GDM1 (cell line): ENCODE measurements at places on chromosomes 6 and 20.

DNA sequence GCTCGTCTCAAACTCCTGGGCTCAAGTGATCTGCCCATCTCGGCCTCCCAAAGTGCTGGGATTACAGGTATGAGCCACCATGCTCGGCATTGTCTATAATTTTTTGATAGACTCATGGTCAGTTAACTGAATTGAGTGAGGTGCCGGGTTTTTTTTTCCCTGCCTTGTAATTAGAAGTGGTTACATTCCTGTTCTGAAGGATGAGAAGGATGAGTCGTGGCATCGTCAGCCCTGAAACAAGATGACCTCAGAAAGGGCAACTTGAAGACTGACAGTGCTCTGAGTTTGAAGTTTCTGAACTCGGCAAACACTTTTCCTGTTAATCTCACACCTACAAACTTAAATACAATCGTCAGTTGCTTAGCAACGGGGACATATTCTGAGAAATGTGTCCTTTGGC is 158.7 kb upstream of the PDE10A start:
- DNase-seq = no peak

DNA sequence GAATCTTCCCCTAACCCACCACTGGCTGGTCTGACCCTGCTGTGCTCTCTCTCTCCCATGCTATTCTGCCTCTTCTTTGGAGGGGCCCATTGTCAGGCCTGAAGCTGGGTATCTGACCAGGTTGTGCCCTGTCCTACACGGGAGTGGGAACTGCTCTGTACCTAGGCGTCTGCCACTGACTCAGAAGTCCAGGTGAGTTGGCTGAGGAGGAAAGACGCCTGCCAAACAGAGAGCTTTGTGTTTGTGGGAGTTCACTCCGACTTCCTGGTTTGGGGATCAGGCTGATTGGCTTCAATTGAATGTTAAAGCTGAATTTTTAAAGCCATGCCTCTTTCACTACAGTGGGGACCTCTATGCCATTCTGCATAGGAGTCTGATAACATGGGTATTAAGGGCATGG is 136.0 kb downstream of the CCDC170 start:
- no peak for DNase-seq

DNA sequence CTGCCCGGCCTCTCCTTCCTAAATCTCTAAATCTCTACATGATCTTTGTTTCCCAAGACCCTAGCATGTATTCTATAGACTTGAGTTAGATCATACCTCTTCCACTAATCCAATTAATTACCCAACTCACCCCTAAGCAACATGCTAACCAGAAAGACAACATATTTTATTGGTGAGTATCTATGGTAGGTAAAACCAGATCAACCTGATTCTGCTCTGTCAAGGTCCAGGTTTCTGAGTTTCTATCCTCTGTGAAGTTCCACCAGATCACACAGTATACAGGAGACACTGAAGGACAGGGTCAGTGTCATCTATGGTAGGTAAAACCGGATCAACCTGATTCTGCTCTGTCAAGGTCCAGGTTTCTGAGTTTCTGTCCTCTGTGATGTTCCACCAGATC is 363.2 kb upstream of the MARCKS start:
- no peak for DNase-seq

DNA sequence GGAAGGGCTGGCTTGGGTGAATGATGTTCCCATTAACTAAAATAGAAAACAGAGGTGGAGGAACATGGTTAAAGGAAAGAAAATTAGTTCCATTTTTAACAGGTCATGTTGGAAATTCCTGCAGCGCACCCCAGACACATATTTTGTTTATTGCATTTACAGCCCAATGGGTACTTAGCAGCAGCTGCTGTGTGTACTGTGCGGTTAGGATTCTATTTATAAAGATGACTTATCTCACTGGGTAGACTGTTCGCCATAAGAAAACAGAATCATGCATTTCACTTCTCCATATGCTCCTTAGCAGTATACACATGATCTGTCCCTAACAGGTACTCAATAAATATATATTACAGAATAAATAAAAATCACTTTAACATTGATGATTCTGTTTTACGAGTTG is 135.8 kb downstream of the SLC35F1 start:
- no peak for DNase-seq

- no peak for DNase-seq
These were observed 65.1 kb downstream of the PLG start for GRCh38 chr6:160766989-160767646.

DNA sequence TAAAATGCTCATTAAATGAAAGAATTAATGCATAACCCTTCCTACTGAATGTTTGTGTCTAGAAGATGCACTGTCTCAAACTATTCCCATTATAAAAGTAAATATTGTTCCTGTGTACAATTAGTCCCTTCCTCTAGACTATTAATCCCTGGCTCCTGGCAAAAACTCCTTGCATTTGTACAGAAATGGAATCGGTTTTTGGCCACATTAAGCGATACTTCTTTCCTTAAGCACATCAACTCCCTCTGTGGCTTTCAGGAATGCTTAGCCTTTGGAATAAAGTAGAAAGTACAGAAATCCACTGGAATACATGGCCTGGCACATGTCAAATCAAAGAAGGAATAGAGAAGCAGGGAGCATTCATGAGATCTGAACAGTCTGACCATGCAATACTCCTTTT is 179.8 kb downstream of the GMPR start:
- DNase-seq = no peak

DNA sequence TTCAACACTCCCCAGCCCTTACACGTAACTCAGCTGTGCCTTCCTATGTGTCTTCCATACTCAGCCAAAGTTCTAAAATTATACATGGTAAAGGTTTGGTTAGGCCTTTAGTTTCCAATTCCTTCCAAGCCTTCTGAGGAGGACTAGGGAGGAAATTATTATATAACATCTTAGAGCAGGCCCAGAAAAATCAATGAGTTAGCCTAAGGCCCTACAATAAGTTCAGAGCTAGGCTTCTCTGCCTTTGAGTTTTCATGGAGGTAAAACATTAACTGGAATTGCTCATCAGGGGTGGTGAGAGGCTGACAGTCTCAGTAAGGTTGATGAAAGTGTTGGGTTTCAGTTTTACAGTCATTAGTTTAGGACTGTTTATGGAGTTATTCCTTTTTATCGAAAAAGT is 286.0 kb downstream of the ADGB start:
- no peak for DNase-seq

GRCh38 chr6:38688579-38689087 is 14.3 kb downstream of the GLO1 start:
- DNase-seq = no peak

GRCh38 chr6:133404728-133405127 is 163.6 kb downstream of the EYA4 start:
- no peak for DNase-seq

DNA sequence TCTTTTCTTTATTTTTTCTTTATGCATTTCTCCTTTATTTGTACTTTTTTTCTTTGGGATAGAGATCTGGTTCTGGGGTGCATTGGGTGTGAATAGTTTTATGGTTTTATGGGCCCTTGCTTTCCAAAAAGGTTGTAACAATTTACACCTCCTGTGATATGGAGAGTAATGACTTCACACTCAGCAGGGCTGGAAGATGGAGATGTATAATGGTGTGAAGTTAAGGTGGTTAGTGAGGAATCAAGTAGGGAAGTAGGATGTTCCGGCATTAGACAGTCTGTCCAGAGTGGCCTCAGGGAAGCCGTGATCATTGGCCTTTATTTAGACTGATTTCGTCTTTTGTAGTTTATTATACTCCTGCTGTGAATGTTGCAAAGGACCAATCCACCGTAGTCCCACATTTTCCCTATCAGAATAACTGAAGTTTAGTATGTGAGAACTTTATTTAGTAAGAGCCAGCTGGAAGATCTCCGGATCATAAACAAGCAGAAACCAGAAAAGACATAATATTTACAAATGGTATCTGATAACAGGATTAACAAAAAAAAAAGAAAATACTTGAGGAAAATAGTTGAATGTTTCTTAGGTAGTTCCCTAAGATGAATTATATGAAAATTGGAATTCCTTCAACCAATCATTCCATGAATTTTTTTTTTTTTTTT is 255.5 kb downstream of the TBC1D7 start:
- no peak for DNase-seq

- no peak for DNase-seq
These were observed 113.3 kb downstream of the CDKAL1 start for GRCh38 chr6:20647585-20647984.

GRCh38 chr6:3414327-3415081 is 42.3 kb downstream of the SLC22A23 start:
- DNase-seq = no peak

DNA sequence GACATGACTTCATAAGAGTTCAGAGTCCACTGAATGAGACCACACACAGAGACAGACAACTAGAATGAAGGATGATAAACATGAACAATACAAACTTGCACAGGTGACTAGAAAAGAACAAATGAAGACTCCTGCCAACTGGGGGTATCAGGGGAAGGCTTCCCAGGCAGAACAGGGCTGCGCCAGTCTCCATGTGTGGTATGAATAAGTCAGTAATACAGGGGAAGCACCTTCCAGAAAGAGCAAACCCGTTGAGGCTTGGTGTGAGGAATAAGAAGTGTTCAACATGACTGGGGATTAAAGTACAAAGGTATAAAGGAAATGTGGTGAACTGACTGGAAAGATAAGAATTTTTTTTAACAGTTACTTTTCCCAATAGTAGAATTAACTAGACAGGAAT is 3.7 kb upstream of the SLC17A2 start:
- peak; percentile 1 for DNase-seq

DNA sequence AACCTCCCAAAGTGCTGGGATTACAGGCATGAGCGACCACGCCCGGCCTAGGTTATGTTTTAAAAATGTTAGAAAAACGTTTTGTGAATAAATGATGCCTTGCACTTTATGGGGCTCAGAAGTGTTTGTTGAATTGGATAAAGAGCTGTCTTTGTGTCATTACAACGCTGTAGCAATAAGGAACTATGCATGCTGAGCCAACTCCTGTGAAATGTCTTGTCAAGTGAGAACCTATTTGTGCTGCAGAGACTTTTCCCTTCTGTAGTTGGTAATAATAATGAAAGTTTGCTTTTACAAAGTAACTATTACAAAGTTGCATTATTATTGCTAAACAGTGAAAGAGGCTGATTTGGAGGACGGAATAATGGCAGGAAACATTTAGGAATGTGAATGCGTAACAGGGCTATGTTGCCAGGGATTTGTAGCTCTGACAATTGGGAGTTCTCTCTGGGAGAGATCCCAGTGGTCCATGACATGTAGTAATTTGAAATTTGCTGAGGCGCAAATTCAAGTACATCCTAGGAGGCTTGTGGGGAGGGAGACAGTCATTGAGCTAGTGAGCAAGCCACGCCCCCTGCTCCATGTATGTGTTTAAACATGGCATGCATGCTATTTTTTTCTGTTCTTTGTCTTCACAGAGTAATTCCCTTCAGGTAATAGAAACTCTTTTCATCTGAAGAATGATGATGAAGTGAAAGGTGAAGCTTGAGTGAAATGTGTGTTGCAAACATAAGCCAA is 16.8 kb upstream of the BICRAL start:
- no peak for DNase-seq

DNA sequence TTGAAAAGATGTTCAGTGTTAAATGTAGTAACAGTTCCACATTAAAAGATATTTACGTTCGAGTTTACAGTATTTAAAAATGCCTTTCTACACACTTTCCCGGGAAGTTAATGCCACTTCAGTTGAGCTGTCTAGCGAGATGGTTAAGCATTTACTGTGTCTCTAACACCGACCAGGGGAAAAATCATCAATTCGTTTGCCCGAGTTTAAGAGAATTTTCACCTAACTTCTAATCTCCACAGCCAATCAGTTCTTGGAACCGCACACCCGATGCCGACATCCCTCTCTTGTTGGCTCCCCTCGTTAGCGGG is 58.2 kb downstream of the FAM217A start:
- no peak for DNase-seq

DNA sequence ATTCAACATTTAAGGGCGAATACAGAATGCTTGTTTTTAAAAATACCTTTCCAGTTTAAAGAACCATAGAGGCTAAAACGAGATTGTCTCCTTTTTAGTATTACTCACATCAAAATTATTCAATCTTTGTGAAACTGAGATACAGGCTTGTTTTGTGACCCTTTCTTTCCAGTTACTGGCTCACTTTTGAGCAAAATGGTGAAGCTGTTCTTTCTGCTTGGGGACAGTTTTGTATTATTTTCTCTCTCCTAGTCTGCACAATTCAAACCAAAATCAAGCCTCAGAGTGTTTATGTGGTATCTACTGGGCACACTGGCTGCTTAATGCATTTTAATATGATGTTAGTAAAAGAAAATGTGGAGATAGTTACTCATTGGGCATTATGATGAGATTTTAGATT is 36.5 kb downstream of the HIVEP1 start:
- DNase-seq = no peak

GRCh38 chr20:19260412-19261090 is 48.1 kb downstream of the SLC24A3 start:
- no peak for DNase-seq

- no peak for DNase-seq
These were observed 9.9 kb downstream of the NOL4L start for GRCh38 chr20:32575227-32575581.

- DNase-seq = no peak
These were observed 11.5 kb downstream of the RIOK1 start for GRCh38 chr6:7401075-7401474.

DNA sequence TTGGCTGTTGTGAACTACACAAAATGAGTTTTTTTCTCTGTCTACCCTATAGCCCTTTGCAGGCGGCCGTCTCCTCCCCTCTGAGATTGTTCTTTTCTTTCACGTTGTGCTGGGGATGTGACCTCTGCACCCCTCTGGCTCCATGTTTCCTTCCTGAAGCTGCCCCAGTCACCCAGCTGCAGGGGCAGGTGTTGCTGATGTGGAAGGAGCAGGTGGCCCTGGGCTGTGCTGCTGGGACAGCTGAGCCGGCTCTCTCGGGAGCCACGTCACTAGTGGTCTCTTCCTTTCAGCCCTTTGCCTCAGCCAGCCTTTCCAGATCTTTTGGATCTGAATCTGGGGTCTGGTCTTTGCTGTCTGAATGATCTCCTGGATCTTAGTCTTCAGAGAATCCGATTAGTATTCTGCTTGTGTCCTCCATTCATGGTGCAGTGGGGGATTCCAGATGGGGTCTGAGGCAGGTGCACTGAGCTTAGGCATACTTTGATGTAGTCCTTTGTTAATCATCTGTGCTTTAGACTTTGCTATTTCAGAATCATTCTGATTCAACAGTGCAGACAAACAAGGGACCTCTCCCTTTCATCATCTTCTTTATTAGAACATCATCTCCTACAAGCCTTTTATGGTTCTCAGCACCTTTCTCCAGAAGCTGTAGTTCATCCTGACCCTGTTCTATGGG is 31.4 kb downstream of the TMEM181 start:
- DNase-seq = no peak

- peak; percentile 52 for DNase-seq
These were observed 48.8 kb downstream of the CTCFL start for GRCh38 chr20:57476084-57476526.

GRCh38 chr6:156752666-156753301 is 24.4 kb upstream of the ARID1B start:
- no peak for DNase-seq

DNA sequence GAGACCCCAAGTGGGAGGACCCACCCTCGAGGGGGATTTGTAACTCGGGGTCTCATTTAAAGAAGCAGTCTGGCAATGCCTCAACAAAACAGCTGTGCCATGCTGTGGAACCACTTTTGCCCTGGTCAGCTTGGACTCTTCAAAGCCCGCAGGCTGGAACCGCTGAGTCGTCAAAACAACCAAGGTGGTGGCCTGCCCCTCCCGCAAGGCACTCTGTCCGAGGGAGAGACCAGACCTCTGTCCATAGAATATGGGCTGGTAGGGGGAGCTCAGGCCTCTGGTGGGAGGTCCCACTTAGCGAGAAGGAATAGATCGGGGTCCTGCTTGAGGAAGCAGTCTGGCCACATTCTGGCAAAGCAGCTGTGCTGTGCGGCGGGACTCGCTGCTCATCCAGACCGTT is 208.1 kb downstream of the BCKDHB start:
- no peak for DNase-seq
